NCI-H510A (cell line): ENCODE measurements at places on chromosomes 12 and 14.

- no peak for DNase-seq
These were observed 73.8 kb upstream of the SRSF5 start for GRCh38 chr14:69693145-69693544.

GRCh38 chr12:44544018-44544417 is 332.1 kb downstream of the NELL2 start:
- no peak for DNase-seq

GRCh38 chr14:70809225-70810219 is at the start of gene MAP3K9:
Gene MAP3K9, minus strand, starts transcription at chr14:70809513. Its CDS starts 342 bp downstream, at chr14:70809171.
- peak; percentile 95 for DNase-seq

- DNase-seq: no peak
These were observed 10.8 kb downstream of the PLA2G1B start for GRCh38 chr12:120316798-120317223.

GRCh38 chr14:74949859-74950573 is 5.4 kb downstream of the PGF start:
- DNase-seq: no peak

GRCh38 chr12:54432815-54433164 is 13.7 kb upstream of the ITGA5 start:
- DNase-seq: no peak

GRCh38 chr12:49664591-49665239 is 41.4 kb downstream of the PRPF40B start:
- DNase-seq: no peak

- DNase-seq: no peak
These were observed 670 bp downstream of the DYRK2 start for GRCh38 chr12:67649261-67649569.

DNA sequence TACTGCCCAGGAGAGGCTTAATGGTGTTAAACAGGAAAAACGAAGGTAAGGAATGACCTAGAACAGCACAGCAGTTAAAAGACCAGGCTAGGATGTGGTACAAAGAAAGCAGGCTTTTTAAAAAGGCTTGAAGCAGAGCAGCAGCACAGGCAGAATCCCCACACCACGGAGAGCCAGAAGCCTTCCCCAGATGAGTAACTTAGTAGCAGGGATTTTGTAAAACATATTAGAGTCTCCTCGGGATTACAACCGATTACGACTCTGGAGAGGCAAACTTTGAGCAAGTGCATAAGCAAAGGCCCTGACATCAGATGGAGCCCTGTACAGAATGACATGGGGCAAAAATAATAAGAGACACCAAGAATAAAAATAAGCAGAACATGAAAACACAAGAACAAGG is 37.1 kb upstream of the DHRS4 start:
- no peak for DNase-seq

DNA sequence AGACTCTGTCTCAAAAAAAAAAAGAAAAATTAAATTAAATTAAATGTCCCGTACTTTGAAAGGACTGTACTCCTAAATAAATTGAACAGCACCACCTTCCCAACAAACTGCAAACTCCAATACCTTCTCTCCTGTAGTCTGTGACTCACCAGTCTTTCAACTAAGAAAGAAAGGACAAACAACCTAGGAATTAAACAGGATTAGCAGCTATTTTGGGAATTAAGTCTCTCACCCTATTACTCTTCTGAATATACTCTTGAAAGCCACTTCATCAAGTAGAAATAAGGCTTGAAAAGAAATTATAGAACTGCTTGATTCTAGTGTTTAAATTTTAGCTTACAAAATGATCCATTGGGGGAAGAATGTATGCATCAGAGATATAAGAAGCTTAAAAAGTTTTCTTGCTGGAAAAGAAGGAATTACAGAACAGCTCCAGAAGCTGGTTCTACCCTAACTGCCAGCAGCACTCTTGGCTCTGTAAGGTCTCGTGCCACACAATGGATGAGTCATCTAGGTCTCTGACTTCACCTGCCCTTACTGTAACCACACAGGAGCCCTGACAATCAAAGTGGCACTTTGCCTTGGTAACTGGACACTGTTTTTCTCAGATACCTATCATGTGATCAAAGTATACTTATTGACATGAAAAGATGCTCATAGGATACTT is 57.0 kb upstream of the CERS5 start:
- DNase-seq: peak; percentile 67

GRCh38 chr12:70070494-70071007 is 172.7 kb upstream of the CNOT2 start:
- no peak for DNase-seq

- DNase-seq: peak; percentile 1
These were observed 205.1 kb upstream of the FSCB start for GRCh38 chr14:44712024-44712815.

DNA sequence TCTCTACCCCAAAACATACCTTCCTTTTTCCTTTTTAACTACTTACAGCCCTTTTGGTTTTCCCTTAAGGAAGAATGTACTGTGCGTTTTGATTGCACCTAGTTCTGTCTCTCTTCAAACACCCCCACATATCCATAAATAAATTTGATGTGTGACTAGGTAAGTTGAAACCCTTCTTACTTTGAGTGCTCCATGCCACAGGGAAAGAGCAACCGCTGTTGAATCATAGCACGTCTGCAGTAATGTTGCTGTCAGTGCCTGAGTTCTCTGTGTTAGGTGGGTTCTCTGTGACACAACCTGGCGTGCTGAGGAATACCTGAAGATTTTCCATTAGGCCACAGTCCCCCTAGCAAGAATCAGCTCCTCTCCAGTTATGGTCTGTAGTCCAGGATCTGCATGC is 102.1 kb downstream of the FIGNL2 start:
- no peak for DNase-seq

GRCh38 chr14:99287269-99287942 is 15.4 kb upstream of the BCL11B start:
- DNase-seq: no peak

DNA sequence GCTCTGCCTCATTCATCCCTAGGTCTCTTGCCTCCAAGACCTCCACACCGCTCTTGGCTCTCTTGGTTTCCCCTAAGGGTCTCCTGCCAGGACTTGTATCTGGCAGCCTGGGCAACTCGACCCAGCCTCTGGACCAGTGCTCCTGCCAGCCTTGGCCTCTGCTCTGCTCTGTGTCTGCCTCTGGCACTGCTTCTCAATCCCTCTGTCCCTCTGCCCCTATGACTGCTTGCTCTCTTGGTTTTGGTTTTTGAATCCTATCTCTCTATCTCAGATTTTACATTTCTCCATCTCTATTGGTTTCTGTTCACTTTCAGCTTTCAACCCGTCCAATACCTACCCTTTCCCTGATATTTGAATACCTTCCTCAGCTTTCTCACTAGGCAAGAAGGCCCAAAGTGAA is 6.3 kb downstream of the ITGA5 start:
- no peak for DNase-seq

DNA sequence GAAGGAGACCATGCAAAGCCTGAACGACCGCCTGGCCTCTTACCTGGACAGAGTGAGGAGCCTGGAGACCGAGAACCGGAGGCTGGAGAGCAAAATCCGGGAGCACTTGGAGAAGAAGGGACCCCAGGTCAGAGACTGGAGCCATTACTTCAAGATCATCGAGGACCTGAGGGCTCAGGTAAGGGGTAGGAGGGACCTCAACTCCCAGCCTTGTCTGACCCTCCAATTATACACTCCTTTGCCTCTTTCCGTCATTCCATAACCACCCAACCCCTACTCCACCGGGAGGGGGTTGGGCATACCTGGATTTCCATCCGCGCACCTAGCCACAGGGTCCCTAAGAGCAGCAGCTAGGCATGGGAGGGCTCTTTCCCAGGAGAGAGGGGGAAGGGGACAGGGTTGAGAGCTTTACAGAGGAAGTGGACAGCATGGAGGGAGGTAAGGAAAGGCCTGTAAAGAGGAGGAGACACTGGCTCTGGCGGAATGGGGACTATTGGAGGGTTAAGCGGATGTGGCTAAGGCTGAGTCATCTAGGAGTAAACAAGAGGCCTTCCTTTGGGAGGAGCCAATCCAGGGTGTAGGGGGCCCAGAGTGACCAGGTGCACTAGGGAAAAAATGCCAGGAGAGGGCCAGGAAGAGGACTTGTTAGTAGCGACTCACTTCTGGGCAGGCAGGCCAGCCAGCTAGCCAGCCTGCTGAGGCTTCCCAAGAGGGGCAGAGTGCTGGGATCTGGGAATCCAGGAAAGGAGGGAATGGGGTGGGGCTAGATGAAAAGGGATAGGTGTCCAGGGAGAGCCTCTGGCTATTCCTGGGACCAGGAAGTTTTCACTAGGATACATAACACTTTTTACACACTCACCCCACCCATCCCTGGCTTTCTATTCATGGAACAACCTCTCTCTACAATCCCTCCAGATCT is 754 bp downstream of the KRT18 start:
- DNase-seq: peak; percentile 93

GRCh38 chr14:96059519-96060135 is 20.5 kb downstream of the C14orf132 start:
- no peak for DNase-seq

DNA sequence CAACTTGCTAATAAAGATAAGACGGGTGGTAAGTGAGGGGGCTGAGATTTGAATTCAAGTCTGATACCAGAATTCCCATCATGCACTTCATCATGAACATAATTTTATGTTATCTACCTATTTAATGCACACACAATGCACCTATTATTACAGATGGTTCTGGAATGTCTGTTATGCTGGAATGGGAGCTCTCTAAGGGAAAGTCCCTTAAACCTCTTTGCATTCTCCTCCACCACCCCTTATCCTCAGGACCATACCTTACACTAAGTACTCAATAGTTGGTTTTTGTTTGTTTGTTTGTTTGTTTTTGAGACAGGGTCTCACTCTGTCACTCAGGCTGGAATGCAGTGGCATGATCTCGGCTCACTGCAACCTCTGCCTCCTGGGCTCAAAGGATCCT is 7.0 kb upstream of the MSI1 start:
- no peak for DNase-seq

DNA sequence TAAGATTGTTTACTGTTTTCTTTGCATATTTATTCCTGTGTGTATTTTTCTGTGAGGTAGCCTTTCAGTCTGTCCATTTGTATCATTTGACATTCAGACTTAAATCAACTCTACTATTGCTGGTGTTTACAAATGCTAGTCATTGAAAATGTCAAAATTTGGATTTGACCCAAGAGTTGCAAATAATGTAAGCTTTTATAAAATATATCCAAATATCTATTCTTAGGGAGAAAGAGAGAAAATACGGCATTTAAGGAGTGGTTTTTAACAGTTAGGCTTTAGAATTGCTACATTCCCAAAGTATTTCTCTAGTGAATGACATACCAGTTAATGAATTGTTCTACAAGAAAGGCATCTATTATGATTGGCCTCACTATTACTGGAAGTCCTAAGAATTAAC is 37.9 kb downstream of the FRS2 start:
- no peak for DNase-seq

- DNase-seq: no peak
These were observed 345.8 kb downstream of the RPS29 start for GRCh38 chr14:49240383-49240782.

DNA sequence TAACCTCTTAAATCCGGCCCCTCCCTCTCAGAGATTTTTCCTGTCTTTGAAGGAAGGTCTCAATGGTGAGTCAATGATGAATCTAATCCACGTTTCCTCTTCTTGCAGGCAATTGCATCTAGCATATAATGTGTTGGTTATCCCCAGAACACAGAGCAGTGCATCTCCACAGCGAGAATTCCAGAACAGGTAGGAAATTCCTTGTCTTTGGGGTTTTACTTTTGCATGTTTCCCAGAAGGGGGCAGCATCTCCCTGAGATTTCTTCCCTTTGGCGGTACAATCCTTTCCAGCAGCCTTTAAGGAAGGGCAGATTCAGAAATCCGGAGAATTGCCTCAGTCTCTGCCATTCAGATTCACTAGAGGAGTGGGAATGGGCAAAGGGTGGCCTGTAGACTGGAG is 128.0 kb downstream of the KCNA5 start:
- DNase-seq: no peak

GRCh38 chr12:120737557-120738251 is 12.1 kb downstream of the ACADS start:
- DNase-seq: no peak

- DNase-seq: no peak
These were observed 152.7 kb downstream of the ADGRD1 start for GRCh38 chr12:131106349-131106941.

DNA sequence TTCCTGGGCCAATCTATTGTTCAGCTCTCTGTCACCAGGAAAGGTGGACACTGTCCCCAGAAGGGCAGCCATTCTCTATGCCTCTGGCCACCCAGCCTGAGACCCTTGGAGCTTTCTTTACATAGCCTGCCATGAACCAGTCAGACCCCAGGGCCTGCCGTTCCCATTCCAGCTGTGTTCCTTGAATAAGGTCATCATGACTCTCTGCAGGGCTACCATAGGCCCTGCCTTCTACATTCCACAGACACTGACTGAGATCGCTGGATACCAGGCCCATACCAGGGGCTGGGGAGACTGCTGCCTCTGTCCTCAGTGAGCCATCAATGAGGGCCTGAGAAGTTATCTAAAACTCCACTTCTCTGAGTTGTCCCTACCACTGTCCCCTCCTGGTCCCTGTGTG is 75.5 kb downstream of the SYNE3 start:
- no peak for DNase-seq
